ENCODE measurements at places on chromosomes 2 and 18.

DNA sequence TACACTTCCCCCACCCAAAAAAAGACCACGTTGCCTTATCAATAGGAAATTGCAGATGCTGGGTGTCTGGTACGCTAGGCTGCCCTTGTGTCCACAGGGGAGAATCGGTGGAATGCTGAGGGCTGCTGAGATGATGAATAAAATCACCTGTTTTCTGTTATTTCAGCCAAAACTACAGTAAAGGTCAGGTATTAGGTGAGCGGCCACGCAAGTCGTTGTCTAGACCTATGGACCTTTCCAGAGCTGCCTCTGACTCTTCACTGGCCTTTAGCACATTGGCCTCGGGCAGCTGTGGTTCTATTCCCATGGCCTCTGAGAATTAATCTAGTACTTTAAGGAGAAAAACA is 89.6 kb downstream of the MTCL1 start:
- no peak for DNase-seq

- DNase-seq: no peak
Measured at GRCh38 chr2:127053731-127054603, 53.0 kb downstream of the BIN1 start.

DNA sequence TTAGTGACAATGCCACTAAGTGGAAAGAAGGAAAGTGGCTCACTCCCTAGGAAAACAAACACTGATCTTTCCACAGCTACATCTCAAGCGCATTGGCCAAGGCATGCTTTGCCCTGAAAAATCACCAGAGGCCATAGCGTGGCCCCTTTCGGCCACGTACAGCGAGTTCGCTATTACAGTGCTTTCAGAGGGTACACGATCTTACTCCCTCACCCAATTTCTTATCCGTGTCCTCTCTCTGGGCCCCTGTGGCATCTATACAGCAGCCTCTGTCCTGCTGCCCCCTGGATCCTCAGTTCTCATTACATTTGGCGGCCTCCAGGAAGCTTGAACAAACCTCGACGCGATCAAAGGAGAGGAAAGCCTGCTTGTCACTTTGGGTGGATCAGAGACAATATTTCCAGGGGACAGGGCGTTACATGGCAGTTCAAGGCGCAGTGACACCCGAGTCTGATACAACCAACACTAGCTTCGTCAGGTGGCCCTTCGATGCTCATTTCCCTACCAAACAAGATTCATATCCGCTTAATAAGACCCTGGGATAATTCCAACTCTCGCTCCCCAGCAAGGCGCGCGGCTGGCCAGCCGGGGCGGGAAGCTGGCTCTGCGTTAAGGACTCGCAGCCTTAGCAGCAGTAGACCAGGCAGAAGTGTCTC is 941 bp downstream of the SKOR2 start:
- DNase-seq: no peak

DNA sequence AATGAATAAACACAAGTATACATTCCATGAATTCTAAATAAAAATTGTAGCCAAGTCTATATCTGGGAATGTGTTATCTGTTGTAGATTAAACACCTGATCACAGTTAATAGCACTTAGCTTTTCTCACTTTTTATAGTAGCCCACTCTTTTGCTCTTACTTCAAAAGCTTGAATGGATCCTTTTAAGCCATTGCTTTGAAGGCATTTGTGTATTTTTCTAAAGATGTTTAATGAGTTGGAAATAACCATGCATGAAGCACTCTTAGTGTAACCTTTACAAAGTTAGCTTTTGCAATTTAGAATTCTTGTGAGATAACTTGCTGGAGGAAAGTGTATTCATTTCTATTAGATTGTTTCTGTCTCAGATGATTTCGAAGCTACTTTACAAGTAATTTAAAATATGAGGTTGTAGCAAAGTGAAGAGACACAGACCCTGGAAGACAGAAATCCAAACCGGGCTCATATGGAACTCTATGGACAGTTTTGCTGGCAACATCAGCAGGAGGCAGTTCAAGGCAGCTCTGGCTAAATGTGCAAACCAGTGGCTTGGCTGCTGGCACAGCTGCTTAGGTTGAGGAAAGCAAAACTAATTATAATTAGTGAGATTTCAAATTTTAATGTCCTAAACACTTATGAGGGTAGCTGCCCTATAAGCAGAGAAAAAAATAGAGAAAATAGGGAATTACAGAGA is 469.8 kb upstream of the ZEB2 start:
- DNase-seq: no peak

- DNase-seq: no peak
Measured at GRCh38 chr2:53670331-53670730, 97.3 kb upstream of the CHAC2 start.

- DNase-seq: no peak
Measured at GRCh38 chr2:16102976-16103380, 162.6 kb downstream of the MYCN start.

DNA sequence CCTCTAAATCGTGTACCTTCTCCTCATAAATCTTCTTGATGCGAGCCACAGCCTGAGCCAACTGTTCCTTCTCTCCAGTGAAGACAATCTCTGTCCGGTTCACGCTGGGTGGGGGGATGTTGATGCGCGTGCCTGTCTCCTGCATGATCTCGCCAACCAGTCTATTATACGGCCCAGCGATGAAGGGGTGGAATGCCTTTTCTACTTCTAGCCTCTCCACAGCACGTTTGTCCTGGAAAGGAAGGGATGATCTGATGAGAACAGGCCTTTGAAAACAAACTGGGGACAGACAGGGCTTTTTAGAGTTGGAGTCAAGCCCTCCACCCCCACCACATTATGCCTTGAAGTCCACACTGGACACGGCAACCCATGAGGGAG is 59.3 kb downstream of the HDLBP start:
- no peak for DNase-seq

GRCh38 chr2:109428281-109428680 is 185.5 kb downstream of the SEPTIN10 start:
- no peak for DNase-seq

- no peak for DNase-seq
Measured at GRCh38 chr2:220394433-220394832, 767.0 kb downstream of the SLC4A3 start.

GRCh38 chr2:20111311-20112131 is 60.1 kb upstream of the LAPTM4A start:
- no peak for DNase-seq

DNA sequence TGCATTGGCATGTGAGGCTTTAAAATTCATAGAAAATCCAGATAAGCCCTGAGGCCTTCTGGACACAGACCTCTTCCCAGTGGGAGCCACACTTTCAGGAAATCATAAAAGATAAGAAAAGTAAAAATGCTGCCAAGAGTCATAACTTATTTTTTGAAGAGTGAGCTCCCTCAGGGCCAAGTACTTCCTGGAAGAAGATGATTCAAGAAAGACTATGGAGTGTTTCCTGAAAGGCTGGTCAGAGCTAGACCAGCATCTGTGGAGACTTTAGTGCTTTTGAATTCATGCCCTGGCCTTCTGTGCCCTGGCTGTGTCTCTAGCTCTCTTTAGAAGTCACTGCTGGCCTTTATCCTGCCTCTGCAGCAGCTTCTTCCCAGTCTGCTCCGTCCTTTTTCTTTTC is 6.4 kb upstream of the XDH start:
- no peak for DNase-seq

GRCh38 chr2:128545829-128546228 is 227.2 kb upstream of the HS6ST1 start:
- no peak for DNase-seq

DNA sequence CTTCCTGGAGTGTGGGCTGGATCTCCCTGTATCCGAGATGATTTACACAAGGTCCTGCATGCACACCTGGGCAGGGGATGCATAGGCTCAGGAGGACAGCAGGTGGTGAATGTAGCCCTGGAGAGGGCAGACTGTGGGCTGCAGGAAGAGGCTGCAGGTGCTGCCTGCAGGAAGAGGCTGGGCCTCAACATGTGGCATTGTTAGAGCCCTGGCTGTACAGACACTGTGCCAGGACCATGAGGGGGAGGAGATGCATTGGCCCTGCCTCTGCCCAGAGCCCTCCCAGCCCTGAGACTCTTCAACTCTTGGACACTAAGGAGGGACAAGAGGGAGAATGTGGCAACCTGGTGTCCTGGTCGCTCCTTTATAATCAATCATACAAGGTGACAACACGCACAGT is 392.8 kb downstream of the TNS1 start:
- DNase-seq: no peak

DNA sequence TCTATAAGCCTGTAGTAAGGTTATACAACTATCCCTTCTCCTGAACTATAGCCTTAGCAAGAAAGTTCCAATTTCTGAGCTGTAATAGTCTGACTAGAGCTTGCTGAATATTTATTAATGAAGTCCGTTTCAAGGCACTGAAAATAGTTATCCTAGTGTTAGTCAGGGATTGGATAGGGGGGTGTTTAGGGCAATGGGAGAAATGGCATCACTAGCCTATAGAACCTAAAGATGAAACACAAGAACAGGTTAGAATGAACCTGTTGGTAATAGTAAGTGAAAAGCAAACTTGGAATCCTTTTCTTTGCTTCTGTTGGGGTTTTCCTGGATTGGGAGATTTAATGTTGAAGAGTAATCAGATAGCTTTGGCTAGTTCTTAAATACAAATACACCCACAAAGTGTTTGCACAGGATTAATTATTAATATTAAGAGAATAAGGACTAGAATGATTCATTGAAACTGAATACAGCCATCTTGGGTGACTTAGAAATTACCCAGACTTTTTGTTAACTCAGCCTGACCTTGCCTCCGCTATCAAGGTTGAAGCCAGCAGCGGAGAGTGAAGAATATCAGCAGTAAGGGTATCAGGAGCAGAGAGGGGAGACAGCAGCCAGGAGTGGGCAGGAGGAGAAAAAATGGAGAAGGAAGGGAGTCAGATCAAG is 14.4 kb downstream of the CCNT2 start:
- no peak for DNase-seq

DNA sequence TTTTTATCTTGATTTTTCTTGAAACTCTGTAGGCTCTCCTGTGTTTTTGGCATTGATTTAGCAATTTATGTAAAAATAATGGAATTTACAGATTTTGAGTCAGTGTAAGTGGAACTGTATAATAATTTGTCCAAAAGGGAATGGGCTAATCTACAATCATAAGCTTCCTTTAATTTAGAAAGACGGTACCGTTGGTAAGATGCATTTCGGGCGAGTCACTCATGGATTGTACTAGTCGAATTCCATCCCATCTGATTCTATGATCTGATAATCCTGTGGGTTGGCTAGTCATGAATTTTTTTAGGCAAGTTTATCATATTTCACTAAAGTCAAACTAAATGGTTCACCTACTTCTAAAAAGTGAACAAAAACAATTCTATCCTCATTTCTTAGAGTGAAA is 133.4 kb downstream of the ZNF407 start:
- DNase-seq: no peak

All from LNCaP clone FGC (cell line).